ENCODE measurements at places on chromosomes 4 and X.

- DNase-seq, result no peak
Measured at GRCh38 chr4:43380093-43380492, 487.6 kb downstream of the GRXCR1 start.

DNA sequence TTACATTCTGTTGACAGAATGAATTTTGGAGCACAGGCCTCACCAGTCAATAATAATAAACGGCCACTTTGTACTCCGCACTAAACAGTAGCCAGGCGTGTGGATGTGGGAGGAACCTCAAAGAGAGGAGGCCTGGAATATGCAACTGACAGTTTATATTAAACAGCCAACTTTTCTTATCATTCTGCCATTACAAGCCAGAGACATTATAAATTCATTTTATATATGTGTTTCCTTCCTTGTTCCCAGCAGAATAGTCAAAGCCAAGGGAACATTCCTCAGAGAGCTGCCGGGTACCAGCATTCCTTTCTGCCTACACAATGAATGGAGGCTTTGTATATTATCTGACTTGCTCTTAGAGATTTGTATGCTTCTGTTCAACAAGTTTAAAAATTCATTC, 436.5 kb upstream of the FTHL17 start:
- DNase-seq, result peak; percentile 27

DNA sequence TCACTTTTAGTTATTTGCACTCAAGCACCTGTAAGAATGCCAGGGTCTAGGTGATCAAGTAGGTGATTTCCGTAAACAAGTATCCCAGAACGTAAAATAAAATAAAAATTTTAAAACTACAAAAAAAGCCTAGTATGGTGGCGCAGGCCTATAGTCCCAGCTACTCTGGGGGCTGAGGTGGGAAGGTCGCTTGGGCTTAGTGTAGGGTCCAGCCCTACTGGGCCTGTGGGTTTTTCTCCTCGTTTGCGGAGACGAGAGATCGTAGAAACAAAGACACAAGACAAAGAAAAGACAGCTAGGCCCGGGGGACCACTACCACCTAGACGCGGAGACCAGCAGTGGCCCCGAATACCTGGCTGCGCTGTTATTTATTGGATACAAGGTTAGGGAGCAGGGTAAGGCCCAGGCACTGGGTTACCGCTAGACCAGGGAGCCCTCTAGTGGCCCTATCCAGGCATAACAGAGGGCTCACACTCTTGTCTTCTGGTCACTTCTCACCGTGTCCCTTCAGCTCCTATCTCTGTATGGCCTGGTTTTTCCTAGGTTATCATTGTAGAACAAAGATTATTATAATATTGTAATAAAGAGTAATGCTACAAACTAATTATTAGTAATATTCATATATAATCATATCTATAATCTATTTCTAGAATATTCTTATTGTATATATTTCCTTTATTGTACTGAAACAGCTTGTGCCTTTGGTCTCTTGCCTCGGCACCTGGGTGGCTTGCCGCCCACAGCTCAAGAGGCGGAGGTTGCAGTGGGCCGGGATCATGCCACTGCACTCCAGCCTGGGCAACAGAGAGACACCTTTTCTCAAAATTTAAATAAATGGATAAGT, 38.4 kb downstream of the SAGE1 start:
- DNase-seq, result peak; percentile 34

DNA sequence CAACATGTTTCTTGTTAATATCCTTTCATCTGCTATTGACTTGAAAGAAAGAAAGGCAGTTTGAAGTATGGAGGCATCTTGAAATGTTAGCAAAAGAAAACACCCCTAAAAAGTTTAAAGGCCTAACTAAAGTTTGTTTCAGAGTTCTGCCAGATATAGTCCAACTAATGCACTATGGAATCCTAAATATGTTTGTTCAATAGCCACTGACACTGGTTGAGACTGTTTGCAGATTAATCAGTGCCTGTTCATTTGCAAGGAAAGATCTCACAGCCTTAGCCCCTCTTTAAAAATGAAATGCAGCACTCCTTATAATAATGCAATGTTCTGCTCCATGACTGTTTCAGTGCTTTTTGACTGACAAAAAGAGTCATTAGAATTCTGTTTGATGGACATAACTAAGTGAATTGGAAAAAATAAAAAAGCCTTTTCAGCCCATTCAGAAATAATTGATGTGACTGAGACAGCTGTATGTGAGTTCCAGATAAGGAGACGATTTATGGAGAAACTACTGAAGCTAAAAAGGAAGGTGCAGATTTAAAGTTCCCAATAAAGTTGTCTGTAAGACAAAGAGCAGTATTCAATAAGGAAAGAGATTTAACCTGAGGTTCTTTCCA, 192.0 kb downstream of the PCDH7 start:
- no peak for DNase-seq

- DNase-seq, result no peak
Measured at GRCh38 chrX:39476604-39477021, 621.1 kb downstream of the BCOR start.

DNA sequence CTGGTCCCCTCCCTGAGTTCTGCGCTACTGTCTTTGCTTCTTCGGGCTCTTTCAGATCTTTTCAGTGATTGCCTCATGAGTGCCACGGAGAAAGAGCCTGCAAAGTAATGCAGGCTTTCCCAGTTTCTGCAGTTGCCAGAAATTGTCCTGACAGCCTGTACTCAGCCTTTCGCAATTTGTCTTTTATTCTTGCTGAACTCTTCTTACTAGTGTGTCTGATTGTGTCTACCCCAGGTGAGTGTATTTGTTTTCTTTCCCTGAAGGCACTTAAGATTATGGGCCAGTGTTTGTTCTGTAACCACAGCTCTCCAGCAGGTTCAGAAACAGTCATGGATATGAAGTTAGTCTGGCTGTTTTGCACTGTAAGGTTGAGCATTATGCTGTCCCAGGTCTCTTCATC, 47.1 kb downstream of the FAM193A start:
- DNase-seq, result no peak

GRCh38 chrX:68807818-68808217, 21.0 kb upstream of the EFNB1 start:
- DNase-seq, result no peak

DNA sequence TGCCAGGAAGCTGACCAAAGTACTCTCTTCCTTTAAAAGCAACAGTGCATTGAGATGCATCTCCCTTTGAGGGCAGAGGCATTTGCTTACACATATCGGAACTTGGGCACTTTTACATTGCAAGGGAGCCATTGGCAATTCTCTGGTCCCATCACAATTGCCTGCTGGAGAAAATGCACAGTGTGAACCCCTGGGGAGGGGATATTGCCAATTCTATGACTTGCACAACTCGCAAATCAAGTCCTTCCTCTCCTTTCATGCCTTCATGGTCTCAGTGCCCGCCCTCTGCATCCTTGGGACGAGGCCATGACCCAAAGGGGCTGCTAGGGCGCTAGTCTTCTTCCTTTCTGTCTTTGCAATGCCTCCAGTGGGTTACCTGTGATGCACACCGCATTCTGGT, 14.9 kb upstream of the PDZD4 start:
- no peak for DNase-seq

DNA sequence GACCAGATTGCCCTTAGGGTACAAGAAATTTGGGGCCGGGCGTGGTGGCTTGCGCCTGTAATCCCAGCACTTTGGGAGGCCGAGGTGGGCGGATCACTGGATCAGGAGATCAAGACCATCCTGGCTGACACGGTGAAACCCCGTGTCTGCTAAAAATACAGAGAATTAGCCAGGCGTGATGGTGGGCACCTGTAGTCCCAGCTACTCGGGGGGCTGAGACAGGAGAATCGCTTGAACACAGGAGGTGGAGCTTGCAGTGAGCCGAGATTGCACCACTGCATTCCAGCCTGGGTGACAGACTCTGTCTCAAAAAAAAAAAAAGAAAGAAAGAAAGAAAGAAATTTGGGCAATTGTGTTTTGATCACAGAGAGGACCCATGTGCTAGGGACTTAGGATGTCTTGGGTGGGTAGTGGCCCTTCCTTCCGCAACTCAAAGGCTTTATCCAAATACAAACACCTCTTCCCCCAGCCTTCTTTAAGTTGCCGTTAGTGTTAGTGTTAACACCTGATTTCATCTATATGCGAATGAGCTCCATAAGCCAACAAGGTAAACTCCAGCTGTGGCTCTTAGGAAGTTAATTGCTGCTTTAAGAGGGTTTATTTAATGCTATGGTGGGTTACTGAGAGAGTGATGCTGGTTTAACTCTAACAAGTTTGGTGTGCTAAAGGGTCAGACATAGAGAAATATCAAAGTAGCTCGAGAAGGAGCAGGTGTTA, 8.6 kb upstream of the CCDC110 start:
- DNase-seq, result no peak

- DNase-seq, result no peak
Measured at GRCh38 chrX:49053223-49054072, 5.4 kb upstream of the CCDC120 start.

- DNase-seq, result no peak
Measured at GRCh38 chr4:3732076-3733028, 33.8 kb upstream of the ADRA2C start.

DNA sequence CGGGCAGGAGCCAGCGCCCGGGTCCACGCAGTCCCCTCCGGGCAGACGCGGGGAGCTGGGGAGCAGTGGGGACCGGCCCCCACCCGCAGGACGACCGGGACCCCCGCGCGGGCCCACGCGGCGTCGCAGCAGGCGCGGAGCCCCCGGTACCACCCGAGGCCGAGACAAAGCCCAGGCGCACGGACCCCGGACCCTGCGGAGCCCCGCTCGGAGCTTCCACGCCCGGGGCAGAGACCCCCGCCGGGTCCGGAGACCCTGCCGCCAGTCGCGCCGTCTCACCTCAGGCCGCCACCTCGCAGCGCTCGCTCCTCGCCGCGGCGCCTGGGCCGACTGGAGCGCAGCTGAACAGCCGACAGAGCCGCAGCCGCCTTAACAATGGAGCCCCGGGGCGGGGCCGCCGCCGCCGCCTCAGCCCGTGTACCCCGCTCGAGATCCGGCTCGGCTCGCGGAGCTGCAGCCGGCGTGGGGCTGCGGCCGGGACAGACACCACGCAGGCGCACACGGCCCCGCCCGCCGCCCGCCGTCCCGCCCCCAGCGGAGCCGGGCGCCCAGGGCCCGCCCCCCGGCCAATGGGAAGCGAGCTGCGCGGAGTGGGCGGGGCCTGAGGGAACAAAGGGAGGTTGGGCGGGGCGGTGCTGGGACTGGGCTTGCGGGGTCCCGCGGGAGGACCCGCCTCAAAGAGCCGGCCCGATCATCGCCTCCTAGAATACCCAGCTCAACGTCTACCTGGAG, at the start of gene AFAP1:
Gene AFAP1, minus strand, starts transcription at position 485 of the 732 bp plus-strand sequence. CDS start 67,783 bp downstream, outside the sequence.
- DNase-seq, result peak; percentile 71

GRCh38 chr4:152430507-152430906, 105.4 kb downstream of the FBXW7 start:
- DNase-seq, result no peak

DNA sequence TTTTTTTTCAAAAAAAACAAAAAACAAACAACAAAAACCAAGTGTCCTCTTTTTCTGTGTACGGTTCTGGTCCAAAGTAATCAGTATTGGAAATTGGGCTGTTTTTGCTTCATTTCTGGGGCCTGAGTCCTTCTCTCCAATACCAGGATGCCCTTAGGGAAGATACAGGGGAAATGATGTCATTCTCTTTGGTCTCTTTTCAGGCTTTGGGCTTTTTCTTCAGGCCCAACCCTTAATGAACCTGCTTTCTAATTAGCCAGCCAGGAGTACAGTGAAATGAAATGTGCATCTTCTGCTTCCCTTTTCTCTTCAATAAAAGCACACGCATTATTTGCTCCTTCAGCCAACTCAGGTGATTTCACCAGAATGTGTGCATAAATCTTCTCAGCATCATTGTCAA, 52.6 kb upstream of the RBPJ start:
- DNase-seq, result no peak

DNA sequence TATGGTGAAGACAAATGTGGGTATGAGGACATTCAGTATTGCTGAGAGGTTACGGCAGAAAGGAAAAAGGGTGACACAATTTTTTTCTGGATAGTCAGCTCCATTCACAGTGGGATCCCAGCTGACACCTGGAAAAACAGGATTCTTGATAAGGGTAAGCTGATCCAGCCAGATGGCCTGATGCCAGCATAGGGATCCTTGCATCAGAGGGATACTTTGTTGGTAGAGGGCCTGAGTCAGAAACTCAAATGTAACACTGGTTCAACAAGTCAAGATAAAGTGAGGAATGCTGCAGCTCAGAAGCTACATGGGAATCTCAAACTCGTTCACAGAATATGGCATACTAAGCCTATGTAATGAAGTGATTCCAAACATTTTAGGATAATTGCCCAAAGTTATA, 726.7 kb downstream of the C4orf33 start:
- peak; percentile 60 for DNase-seq

DNA sequence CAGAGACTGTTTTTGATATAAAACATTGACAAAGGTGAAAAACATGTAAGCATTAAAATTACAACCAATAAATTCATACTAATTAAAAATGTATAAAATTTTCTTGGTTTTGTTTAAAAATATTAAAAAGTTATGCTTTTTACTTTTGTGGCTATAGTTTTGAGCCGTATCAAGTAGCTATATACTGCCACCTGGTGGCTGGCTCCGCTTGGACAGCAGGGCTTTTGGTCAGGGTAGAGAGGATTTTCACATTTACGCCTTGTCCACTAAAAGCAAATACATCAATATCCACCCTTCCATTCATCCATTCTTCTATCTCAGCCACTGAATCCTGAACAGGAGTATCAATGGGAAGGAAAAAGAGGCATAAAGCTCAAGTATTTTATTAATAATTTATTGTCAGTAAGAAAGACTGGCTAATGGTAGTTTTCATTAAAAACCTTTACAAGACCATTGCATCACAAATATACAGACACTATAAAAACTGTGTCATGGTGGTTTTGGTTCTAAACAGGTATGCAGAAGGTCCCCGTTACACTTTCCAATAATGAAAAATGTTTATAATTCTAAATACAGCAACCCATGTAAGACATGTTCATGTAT, 32.1 kb upstream of the MTNR1A start:
- DNase-seq, result peak; percentile 47

DNA sequence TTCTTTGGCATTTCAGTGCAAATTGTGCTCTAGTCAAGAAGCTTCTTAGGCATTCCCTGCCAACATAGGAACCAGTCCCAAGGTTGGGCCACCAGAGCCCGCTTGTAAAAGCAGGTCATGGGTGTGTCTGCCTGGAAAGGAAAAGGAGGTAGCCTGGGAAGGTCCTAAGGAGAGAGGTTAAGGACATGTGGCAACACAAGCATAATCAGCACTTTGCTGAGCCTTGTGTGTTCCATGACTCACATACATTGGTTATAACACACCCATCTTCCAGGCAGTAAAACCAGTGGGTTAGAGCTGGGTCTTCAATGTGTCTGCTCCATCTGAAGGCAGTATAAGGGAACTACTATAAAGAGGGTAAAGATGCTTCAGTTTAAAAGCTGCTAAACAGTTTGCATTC, 165.0 kb downstream of the FHIP1A start:
- DNase-seq, result peak; percentile 76

GRCh38 chr4:166123546-166123945, 250.5 kb downstream of the TLL1 start:
- DNase-seq, result no peak

DNA sequence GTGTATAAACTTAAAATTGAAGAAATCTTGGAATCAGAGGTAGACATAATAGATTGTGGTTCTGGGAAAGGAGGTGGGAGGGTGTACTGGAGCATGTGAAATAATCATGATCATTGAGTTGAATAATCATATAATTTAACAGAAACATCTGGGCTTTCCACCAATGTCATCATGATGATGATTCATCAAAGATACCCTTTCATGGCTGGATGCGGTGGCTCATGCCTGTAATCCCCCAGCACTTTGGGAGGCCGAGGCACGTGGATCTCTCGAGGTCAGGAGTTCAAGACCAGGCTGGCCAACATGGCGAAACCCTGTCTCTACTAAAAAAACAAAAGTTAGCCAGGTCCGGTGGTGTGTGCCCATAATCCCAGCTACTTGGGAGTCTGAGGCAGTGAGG, 6.7 kb upstream of the RUFY3 start:
- no peak for DNase-seq

Data from HT1080 (cell line).